ENCODE measurements at places on chromosomes 4 and X. TPM values are rescaled to one million over a fixed set of nuclear protein-coding genes. Genes with fewer than 3 reads are reported as not detected.
A peak's percentile ranks its signal among the peaks of the same experiment; 100 is the strongest.

GRCh38 chr4:128549636-128550035, 259.9 kb upstream of the JADE1 start:
- DNase-seq, result no peak

Gene FAT4
- total RNA-seq, result 0.20 TPM

Gene ZNF280C
- total RNA-seq, result 4.1 TPM

- no peak for DNase-seq
These were observed 79.5 kb downstream of the RASGEF1B start for GRCh38 chr4:81392164-81392563.

GRCh38 chrX:12767856-12768255, 23.4 kb upstream of the PRPS2 start:
- no peak for DNase-seq

Gene ADGRG4
- not detected for total RNA-seq

DNA sequence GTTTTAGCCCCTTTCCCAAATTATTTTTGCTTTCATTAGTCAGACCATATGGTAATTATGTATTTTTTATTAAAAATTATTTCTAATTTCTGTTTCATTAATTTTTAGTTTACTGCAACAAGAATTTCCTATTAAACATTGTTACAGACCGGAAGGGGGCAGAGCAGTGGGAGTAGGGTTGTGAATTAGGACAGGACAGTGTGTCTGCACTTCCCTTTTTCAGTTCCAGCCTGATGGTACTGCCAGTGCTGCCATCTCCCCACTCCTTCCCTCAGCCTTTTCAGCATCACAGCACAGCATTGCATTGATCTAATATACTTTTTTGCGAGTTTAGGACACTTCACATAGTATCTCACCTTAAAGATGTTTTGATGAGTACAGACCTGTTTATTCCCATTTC, 76.5 kb downstream of the STIM2 start:
- DNase-seq, result no peak

Gene TIMM17B
- 106 TPM for total RNA-seq

Gene GRPR
- total RNA-seq, result 0.60 TPM

DNA sequence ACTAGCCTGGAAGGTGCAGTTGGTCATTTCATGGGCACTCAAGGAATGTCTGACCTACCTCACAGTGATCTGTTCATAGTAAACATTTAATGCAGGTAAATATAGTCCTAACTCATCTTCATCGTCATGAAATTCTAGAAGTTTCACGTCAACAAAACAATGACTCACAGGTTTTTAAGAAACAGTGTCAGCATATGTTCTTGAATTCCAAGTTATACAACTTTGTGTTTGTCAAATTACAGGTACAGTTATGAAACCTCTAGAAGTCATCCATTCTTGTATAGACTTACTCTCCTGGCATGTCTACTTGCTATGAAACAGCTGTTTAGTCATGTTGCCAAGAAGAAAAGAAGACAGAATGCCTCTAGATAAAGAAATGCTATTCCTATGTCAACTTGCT, 46.6 kb downstream of the AFM start:
- no peak for DNase-seq

Gene HSD17B13
- 0.49 TPM for total RNA-seq

Gene AR
- total RNA-seq, result 13.0 TPM

Gene AIMP1
- total RNA-seq, result 35.4 TPM

- DNase-seq, result no peak
These were observed 175.6 kb upstream of the ARX start for GRCh38 chrX:25191403-25191802.

- no peak for DNase-seq
These were observed 31.0 kb downstream of the F8 start for GRCh38 chrX:154991476-154991875.

Gene ESX1
- not detected for total RNA-seq

DNA sequence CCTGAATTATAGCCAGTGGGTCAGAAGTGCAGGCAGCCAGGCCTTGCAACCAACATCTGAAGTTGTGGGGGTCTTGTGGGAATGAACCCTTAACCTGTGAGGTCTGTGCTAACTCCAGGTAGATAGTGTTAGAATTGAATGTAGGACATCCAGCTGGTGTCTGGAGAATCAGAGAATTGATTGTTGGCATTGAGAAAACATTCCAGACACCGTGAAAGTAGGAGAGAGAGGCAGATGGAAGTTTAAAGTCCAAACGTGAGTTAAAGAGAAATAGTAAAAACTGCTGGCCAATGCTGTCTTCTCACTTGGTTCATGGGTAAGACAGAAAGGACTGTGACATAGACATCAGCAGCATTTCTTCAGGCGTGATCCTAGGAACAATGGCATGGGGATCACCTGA, 27.7 kb downstream of the CASP3 start:
- no peak for DNase-seq

Gene F8A3
- 1.1 TPM for total RNA-seq

GRCh38 chrX:10611441-10612090, 8.8 kb downstream of the MID1 start:
- DNase-seq, result no peak

DNA sequence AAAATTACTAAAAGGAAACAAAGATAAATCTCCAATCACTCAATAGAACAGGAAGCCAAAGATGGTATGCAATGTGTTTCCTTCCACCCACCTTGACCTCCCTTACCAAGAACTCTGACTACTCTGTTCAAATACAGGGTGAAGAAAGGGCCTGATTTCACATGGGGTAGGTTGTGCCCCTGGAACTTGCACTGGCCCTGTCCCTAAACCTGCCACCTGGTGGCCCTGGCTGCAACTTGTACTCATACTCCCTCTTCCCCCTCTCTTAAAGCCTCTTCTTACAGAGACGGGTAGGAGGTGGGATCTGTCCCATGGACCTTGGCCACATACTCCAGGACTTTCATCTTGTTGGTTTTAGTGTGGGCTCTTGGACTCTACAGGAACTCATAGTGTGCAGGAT, 17.3 kb upstream of the TMEM185A start:
- DNase-seq, result no peak

DNA sequence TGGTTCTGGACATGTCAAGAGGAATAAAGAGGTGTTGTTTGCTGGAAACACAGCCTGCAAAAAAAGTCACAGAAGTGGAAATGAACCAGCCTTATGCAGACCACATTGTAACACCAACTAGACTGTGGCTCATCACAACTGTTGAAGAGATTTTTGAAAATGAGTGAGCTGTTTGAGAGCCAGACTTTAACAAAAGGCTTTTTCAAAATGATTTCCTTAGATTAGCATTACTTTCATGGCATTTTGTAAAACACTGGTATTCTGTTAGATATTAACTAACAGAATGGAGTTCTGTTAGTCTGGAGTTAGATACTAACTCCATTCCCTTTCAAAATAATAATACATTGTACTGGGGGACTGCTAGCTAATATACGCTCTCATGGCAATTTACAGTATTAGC, 60.6 kb upstream of the GABRA2 start:
- DNase-seq, result peak; percentile 27

DNA sequence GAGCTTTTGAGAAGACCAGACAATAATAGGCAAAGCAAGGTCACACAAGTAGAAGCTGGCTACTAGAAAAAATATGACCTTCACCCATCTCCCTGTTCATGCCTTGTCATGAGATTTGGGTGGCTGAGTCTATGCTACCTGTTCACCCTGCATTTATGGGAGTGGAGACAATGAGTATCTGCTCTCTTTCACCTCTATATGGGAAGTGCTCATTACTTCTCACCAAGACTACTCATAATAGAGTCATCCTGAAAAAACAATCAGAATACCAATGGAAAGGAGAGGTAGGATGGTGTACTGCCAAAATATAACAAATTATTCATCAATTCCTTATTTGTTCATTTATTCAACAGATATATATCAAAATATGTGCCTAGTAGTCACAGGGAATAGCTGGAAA, 921.8 kb upstream of the INTU start:
- no peak for DNase-seq

DNA sequence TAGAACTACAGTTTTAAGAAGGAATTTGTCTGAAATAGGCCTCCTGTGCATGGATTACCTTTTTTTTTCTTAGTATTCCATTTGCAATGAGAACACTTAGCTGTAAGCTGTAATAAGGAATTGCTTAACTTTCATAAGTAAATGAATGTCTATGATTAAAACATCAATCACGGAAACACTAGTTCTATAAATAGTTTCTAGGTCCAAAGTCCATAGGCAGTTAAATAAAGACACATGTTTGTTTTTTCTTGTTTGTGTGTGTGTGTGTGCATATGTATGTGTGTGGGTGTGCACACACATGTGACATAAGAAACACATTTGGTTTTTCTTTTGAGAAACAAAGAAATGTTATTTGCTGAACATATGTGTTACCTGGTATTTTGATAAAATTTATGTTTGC, 11.2 kb downstream of the GPRIN3 start:
- DNase-seq, result no peak

Gene GASK1B
- total RNA-seq, result 1.2 TPM

GRCh38 chrX:10972706-10973105, 138.4 kb upstream of the HCCS start:
- DNase-seq, result no peak
